ENCODE measurements at places on chromosomes 16 and 17.
A peak's percentile ranks its signal among the peaks of the same experiment; 100 is the strongest.

DNA sequence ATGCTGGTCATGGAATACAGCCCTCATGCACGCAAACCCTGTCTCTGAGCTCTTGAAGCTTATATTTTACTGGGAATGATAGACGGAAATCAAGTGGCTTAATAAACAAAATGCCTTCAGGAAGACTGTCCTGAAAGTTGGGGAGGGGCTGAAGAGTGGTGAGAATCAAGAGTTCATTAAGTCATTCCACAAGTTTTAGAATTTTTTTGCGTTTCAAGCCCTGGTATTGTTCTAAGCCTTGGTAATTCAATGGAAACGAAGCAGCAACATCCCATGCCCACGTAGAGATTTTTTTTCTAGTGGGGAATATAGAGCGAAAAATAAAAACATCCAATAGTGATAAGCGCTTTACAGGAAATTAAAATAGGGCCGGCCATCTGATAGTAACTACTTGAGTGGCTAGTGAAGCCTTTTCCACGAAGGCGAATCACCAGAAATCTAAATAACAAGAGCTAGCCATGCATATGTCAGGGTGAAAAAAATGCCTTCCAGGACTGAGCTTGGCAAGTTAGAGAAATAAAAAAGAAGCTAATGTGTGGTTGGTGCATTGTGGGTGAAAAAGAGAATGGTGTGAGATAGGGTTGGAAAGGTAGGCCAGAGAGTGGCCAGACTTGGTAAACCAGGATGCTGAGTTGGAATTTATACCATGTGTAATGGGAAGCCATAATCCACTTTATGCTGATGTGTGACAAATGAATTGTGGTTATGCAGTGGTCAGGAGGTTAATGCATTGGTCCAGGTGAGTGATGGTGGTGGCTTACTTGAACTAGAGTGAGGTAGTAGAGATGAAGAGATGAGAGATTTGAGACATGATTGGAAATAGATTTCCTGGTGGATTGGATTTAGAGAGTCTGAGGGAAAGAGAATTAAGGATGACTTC is 772 bp downstream of the PFAS start:
- DNase-seq, result no peak

GRCh38 chr16:70688246-70688742 is 2.4 kb upstream of the MTSS2 start:
- DNase-seq, result no peak

- DNase-seq, result no peak
Observed at GRCh38 chr16:89074803-89075688, 18.6 kb upstream of the ACSF3 start.

DNA sequence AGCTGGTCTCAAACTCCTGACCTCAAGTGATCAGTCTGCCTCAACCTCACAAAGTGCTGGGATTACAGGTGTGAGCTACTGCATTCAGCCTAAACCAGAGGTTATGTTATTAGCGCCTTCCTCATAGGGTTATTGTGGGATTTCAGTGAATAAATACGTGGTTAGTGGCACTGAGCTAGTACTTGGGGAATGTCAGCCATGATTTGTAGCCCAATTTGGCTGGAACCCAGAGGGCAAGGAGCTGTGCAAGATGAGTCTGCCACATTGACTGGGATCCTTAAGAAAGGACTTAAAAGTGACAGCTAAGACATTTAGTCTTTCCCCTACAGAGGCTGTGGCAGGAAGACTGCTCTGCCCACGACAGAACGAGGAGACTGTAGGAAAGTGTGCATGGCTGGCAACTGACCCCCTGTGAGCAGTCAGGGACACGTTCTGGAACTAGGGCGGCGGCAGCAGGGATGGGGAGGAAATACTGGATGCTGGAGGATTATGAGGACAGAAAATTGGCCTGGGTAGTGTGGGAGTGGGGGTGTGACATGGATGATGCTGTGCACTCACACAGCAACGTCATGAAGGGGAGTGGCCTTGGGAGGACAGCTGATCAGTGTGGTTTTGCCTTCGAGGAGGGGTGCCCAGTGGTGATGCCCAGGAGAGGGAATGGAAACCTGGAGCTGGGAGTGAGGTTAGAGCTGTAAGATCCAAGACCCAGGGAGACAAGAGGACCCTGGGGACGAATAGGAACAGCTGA is 14.6 kb downstream of the ATP5PD start:
- no peak for DNase-seq

GRCh38 chr17:68598074-68598473 is 3.1 kb downstream of the FAM20A start:
- no peak for DNase-seq

- no peak for DNase-seq
Observed at GRCh38 chr16:46911038-46911437, 26.9 kb downstream of the GPT2 start.

GRCh38 chr17:63918305-63918704 is 334 bp downstream of the GH1 start:
- peak; percentile 83 for DNase-seq

DNA sequence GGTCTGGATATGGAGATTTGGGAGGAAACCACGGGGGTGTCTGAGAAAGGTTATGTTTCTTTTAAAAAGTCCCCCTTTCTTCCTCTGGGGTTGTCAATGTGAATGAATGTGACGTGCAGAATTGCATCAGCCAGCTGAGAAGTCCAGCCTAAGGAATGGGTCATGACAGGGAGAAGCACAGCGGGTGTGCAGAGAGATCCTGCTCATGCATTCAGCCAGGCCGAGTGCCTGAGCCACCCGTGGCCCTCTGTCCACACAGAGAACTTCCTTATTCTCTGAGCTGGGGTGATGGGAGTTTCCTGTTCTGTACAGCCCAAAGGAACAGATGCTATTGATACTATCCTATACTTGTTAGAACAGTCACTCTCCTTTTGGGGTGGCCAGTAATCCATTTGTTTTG is 117.9 kb downstream of the CPPED1 start:
- no peak for DNase-seq

DNA sequence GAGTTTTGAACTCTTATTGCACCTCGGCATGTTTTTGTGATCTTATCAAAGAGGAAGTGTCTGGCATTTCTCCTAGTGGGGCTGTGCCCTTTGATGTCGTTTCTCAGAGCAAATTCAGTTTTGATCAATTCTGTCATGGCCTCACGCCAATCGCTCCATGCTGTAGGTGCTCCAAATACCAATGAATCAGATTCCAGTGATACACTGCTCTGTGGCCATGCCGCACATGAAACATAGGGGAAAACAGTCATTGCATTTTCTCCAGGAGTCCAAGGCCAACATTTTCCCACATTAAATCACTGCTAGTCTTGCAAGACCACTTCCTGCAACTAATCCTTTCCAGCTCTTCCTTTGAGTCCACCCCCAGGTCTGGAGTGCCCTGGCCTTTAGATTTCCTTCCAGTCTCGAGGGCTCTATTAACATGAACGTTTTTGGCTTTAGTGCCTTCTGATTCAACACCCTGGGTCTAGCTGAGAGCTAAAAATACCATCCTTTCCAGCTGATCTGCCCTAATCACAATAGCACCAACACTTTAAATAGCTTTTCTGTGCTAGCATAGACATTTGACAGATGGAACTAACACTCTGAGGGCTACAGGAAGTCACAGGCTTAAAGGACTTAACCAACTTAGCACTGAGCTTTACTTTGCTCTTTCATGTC is 18.2 kb upstream of the RASL10B start:
- DNase-seq, result peak; percentile 71

DNA sequence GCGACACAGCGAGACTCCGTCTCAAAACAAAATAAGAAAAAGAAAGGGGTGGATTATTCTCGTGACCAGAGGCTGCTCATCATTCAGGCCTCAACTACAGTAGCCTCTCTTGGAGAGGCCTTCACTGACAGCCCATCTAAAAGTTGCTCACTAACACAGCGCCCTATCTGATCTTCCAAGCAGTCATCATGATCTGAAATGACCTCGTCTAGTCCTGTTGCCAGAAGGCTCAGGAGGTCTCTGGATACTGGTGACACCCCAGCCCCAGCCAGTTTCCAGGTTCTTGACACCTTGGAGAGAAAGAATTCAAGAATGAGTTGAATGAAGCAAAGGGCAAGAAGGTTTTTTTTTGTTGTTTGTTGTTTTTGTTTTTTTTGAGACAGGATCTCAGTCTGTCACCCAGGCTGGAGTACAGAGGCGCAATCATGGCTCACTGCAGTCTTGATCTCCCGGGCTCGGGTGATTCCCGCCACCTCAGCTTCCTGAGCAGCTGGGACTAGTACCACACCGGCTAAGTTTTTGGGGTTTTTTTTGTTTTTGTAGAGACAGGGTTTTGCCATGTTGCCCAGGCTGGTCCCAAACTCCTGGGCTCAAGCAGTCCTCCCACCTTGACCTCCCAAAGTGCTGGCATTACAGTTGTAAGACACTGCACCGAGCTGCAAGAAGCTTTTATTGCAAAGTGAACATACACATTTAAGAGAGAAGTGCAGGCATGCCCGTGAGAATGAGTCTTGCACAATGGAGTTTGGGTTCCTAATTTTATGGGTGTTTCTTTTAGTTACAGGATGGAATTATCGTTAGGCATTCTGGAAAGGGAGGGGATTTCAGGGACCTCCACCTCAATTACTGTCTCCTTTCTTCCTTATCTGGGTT is 2.7 kb upstream of the ZC3H7A start:
- no peak for DNase-seq

GRCh38 chr17:76830987-76831715 is 37.1 kb upstream of the MGAT5B start:
- DNase-seq, result no peak

- DNase-seq, result no peak
Observed at GRCh38 chr17:66638707-66639479, 196.0 kb upstream of the CACNG5 start.

GRCh38 chr17:80803451-80804428 is 187.9 kb upstream of the CHMP6 start:
- no peak for DNase-seq

GRCh38 chr16:84354306-84354705 is 14.0 kb upstream of the ATP2C2 start:
- no peak for DNase-seq

DNA sequence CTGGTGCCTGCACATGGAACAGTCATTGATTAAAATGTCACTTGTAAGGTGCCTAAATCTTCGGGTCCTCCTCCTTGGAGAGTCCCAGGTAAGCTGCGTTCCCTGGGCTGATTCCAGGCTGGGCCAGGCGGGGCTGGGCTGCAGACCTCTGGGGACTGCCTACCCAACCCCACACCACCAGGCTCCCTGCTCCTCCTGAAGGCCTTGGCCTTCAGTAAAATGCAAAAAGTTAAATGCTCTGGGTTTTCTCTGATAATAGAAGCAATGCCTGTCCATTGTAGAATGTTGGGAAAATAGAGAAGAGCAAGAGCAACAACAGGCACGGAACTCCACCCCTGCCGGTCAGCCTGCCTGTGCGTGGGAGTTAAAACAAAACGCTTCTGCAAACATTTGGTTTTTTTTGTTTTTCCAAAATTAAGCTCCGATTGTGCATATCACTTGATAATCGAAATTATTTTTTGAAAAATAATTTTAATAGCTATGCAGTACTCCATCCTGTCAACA is 363.9 kb downstream of the SEC14L1 start:
- DNase-seq, result no peak

DNA sequence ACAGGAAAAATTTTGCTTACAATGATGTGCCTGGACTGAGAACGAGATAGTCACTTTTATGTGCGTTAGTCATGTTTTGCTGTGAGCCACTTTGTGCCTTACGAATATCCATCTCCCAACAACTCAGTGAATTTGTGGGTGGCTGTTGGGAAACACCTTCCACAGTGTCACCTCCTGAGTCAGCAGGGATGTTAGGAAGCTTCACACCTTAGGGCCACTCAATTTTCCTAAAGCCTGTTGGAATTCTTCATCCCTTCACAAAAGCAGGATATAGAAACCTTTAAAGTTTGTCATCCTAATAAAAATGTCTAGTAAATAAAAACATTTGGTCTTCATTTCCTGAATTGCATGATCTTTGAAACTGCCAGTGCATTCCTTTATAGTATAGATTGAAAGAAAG is 4.3 kb upstream of the KRTAP3-1 start:
- DNase-seq, result no peak

DNA sequence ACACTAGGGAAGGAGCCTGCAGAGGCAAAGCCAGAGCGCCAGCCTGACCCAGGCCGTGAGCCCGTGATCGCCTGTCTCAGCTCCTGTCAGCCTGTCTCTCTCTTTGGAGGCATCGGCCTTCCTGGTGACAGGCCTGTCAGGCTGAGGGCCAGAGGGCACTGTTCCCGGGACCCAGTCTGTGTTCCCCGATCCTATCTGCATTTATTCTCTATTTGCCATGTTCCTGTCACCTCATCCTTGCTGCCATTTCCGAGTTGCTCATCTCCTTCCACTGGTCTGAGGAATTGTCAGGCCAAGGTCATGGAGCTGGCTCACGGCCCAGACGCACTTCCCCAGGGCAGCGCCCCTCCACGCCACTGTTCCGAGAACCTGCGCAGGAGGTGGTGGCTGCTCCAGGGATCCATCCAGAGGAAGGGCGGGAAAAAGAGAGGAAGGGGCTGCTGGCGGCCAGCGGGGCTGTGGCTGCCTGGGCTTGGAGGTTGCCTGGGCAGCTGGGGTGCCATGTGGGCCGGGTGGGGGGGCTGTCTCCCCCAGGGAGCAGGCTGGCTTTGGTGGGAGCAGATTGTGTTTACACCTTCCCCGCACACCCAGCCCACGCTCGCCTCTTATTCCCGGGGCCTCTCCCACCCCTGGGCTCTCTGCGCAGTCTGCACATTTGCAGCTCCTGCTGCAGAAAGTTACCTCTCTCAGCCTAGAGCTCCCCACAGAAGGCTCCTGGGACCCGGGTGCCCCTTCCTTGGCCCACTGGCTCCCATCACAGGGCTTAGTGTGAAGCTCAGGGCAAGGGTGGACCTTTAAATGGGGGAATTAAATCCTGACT is 4.9 kb downstream of the PRCD start:
- no peak for DNase-seq

DNA sequence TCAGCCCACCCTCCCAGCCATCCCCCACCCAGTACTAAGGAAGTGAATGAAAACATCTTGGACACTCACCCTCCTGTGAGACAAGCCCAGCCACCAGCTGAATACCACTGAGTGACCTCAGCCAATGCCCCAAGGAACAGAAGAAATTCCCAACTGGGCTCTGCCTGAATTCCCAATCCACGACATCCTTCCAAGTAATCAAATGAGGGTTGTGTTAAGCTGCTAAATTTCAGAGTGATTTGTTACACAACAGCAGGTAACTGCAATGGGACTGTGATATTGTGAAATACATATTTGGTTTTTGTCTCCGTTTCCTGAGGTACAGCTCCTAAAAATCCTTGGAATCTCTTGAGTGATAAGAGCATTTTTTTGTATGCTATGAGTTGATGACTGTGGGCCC is 578.7 kb upstream of the CDH11 start:
- peak; percentile 21 for DNase-seq

DNA sequence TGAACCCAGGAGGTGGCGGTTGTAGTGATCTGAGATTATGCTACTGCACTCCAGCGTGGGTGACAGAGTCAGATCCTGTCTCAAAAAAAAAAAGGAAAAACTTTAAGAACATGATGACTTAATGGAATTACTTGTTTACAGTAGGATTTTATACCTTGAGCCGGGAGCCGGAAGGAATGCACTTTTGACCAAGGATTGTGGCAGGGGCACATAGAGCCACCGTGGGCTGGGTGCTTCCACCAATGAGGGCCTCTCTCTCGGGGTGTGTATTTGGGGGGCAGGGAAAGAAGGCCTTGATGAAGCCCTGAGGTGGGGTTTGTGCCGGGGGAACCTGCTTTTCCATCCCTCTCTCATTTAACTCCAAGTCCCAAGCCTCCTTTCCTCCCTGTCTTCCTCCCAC is 6.7 kb upstream of the NAGPA start:
- no peak for DNase-seq
